ENCODE measurements at places on chromosomes 2 and 18. TPM values are rescaled to one million over a fixed set of nuclear protein-coding genes. Genes with fewer than 3 reads are reported as not detected.

Gene SULT1C2
- 0.31 TPM for total RNA-seq

- DNase-seq, result no peak
These were observed 7.4 kb downstream of the GYPC start for GRCh38 chr2:126663184-126663963.

Gene PLCD4
- total RNA-seq, result 12.9 TPM

GRCh38 chr2:236659758-236660150, 90.1 kb downstream of the ACKR3 start:
- DNase-seq, result no peak

DNA sequence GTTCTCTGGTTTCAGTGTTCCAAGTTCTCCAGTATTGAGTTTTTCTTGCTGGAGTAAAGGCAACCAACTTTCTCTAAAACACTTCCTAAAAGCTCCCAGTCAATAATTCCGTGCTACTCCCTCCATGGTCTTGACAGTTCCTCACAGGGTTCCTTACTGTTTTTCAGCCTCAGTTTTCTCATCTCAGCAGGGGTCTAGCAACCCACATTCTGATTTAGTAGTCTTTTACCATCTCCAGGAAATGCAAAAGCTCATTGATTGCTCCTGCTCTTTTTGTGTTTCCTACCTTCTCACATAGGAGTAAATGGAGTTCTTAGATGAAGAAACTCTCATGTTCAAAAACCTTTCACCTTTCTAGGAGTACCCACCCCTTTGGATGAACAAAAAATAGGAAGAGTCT, 978.8 kb upstream of the POU3F3 start:
- DNase-seq, result no peak

Gene TMEM247
- not detected for total RNA-seq

GRCh38 chr18:76494231-76495005, 624 bp downstream of the ZNF516 start:
- no peak for DNase-seq

DNA sequence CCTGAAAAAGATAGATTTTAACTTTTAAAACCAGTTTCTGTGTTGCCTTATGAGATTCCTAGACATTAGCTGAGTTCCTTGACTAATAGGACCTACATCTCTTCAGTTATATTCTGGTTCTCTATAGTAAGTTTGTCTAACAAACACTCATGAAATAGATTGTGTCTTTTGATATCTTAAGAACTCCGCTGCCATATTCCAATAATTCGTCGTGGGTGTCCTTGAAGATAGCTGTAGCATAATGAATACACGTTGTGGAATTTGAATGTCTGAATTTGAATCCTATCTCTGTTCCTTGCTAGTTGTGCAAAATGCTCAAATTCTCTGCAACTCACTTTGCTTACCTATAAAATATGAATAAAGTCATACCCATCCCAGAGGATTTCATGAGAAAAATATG, 176.8 kb upstream of the COL3A1 start:
- DNase-seq, result no peak

DNA sequence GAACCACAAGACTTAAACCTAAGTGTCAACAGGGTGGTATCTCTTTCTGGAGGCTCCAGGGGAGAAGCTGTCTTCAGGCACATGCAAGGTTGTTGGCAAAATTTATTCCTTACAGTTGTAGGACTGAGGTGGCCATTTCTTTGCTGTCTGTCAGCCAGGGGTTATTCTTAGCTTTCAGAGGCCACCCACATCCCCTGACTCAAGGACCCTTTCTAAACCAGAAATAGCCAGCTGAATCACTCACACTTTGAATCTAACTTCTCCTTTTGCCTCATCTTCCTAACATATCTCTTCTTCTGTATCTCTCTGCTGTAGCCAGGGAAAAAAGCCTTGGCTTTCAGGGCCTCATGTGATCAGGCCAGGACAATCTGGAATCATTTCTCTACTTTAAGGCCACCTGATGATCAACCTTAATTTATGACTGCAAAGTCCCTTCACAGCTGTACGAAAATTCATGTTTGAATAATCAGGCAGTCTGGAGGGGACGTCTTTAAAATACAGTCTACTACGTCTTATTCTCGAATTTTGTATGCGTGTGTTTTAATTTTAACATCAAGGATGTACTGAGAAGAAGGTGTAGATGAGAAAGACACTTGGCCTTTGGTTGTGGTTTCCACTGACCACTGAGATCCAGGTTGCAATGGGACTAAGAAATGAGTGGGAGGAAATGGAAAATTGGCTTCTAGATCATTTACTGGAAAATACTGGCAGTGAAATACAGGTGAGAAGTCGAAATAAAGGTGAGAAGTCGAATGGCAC, 90.4 kb downstream of the DOCK10 start:
- no peak for DNase-seq

- no peak for DNase-seq
These were observed 24.9 kb upstream of the C1GALT1C1L start for GRCh38 chr2:43701111-43701510.

- DNase-seq, result no peak
These were observed 7.7 kb upstream of the SP140L start for GRCh38 chr2:230319211-230319862.

Gene PJVK
- total RNA-seq, result 3.7 TPM

DNA sequence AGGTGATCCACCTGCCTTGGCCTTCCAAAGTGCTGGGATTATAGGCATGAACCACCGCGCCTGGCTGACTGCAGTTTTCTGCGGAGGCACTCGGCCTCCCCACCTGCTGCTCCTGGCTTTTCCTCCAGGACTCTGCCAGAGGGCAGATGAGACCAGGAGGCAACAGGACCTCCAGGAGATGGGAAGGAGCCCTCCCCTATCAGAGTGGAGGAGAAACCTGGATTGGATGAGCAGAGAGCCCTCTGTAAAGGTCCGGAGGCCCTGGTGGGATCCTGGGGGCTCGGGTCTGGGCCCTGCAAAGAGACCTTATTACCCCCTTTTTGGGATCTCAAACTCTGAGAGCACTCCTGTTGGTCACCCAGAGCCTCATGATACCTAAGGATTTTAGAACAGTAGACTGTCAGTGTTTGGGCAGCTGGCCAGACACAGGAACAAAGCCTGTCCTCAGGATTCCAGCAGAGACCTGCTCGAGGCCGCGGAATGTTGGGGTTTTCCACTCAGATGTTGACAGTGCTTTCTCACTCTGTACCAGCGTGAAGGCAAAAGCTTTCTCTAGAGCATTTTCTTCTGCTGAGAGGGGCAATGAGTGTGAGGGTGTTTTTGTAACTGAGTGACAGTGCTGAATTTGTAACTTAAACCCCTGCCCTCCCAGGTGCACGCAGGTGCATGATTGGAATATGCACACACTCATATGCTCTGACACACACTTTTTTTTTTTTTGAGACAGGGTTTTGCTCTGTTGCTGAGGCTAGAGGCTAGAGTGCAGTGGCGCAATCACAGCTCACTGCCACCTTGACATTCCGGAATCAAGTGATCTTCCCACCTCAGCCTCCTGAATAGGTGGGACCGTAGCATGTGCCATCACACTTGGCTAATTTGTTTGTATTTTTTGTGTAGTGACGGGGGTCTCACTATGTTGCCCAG, 48.4 kb downstream of the NPPC start:
- DNase-seq, result no peak

Gene HOXD13
- not detected for total RNA-seq

Gene CD8B2
- not detected for total RNA-seq

Gene MC4R
- not detected for total RNA-seq

Gene SLC8A1
- total RNA-seq, result 0.59 TPM

GRCh38 chr2:182540252-182540651, 113.4 kb upstream of the PDE1A start:
- DNase-seq, result no peak

Gene CAPN13
- not detected for total RNA-seq

GRCh38 chr2:219497495-219498279, 1.0 kb upstream of the GMPPA start:
- no peak for DNase-seq

Gene LIMS2
- 8.9 TPM for total RNA-seq

DNA sequence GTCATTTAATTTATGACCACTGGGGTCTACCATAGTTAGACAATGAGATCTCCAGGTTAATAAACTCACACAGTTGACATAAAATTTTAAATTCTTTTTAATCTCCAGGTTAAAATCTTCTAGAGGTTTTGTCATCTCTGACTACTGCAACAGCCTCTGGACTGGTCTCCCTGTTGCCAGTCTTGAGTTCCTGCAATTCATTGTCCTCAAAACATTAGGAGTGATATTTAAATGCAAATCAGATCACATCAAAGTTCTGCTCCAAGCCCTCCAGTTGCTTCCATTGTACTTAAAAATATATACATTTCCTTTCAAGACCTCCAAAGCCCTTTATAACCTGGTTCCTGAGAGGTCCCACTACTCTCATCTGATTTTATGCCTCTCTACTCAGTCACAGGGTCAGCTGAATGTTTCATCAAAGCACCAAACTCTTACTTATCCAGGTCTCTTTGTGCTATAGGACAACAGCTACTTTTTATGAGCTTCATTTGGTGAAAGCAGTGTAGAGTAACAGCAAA, 18.6 kb upstream of the LINC00305 start:
- DNase-seq, result no peak

DNA sequence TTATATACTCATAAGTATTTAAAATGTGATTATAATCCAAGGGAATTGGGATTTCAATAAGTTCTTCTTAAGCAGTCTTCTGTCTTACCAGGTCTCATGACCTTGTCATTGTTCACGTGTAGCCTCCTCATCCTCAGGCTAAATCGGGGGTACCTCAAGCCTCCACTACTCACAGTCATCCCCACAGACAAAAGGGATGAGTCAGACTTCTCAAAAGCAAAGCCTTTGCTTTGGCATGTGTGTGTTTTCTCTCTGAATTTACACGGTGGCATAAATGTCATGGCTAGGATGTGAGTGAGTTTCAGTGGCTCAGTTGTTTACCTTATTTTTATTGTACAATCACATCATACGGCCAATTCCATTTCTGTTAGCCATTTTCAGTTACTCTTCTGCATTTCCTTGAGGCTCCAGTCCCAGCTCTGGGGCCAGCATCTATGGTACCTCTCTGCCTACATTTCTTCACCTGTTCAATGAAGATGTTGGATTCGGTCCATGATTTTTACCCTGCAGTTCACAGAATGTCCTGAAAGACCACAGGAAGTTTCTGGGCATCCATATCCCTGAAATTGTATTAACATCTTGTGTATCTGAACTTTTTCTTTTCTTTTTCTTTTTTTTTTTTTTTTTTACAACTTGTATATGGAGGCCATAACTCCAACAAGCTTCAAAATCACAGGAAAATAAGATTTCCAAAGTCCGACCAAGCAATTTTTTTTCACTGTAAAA, 195.3 kb downstream of the FHOD3 start:
- no peak for DNase-seq

DNA sequence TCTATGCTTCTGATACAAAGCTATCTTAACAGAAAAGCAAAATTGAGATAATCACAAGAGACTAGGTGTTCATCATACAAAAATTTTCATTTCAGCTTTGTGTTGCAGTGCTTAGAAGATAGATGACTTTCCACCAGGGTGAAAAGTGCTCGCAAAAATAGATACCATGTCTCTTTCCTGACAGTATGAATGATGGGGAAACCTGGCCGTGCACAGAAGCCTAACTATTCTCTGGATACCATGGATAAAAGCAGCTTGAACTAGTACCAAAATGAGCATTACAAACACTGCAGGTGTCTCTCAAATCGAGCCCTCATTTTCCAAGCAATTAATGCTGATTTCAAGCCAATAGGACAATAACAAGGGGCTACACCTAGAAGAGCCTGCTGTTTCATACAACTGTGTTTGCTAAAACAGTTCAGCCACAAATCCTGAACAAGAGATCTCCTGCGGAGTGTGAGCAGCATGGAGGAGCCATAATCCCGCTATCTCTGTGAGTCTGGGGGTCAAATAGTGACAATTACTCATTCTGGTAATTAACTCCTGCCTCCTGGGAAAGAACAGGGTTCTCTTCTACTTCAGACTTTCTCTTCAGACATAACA, 507.6 kb downstream of the PID1 start:
- DNase-seq, result no peak

DNA sequence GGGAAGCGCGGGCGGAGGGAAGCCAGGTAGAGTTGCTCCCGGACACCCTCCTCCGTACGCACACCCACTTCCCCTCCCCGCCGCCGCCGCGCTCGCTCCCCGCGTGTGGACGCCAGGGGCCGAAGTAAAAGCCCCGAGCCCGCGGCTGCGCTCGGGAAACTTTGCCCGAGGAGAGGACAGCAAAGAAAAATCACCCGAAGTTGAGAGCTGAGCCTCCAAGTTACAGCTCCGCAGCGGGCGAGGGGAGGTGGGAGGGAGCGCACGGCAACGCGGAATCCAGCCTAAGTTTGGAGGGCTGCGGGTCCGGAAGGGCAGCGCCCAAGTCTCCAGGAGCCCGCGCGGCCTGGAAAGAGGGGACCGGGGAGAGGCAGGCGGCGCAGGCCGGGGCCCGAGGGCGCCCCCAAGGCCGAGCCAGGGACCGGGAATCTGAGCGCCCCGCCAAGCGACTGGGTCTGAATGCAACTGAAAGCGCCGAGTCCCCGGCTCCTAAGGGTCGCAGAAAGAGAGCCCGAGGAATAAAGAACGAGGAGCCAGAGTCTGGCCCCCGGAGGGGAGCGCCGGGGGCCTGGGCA, 706 bp upstream of the BCL11A start:
- DNase-seq, result no peak

- no peak for DNase-seq
These were observed 9.1 kb upstream of the B3GNT7 start for GRCh38 chr2:231386446-231386845.

DNA sequence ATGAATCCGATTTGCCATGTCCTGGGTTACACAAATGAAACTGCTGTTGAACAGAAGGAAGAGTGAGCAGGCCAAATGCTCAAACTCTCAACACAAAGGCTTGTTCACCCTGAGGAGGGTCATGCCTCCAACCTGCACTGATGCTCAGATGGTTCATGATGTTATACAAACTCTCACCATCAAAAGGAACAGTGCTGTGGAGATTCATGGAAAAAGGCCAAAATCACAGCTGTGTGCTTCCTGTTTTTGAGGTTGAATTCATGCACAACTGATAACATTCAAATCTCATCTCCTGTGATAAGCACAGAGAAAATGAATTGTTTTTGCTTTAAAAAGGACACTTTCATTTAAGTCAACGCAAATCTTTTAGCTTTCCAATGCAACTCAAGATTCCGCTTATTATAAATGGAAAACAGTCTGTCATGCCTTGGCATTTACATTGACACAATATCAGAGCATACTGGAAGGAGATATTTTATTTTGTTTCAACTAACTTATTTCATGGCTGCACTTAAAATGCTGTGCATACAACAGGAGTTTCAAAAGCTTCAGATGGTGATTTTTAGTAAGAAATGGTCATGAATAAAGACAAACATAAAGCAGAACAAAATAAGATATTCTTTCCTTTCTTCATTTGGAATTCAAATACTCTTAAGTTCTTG, 22.2 kb upstream of the TTN start:
- DNase-seq, result no peak
